ENCODE measurements at places on chromosomes 4 and X.

DNA sequence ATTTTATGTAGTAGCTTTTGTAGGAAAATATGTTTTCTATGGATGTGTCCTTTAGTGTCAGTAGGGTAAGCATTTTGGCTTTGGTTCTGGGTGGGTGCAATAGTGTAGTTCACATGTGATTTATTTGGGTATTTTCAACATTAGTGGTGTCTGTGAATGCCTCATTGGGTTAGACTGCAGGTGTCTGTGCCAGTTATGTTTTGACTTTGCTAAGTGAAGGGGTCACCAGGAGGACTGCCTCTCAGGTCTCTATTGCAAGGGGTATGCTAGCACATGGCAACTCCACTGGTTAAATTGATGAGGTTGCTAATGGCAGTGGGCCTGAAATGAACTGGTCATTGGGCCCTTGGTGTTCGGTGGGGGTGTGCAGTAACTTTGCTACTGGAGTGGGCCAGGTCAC lies 467.1 kb downstream of the NAF1 start:
- DNase-seq, result no peak

- no peak for DNase-seq
Observed at GRCh38 chr4:37439809-37440474, 195.4 kb downstream of the NWD2 start.

- DNase-seq, result no peak
Observed at GRCh38 chr4:27916452-27917184, 1056.0 kb downstream of the STIM2 start.

- no peak for DNase-seq
Observed at GRCh38 chr4:42167709-42168108, 15.3 kb upstream of the BEND4 start.

DNA sequence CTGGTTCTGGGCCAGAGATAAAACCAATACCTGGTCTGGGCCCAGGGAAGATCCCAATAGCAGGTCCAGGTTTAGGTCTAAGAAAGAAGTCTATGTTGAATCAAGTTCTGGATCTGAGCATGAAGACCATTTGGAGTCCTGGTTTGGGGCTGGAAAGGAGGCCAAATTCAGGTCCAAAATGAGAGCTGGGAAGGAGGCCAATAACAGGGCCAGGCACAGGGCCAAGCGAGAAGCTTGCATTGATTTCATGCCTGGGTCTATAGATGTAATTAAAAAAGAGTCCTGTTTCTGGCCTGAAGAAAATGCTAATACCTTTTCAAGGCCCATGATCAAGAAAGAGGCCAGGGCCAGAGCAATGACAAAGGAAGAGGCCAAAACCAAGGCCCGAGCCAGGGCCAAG lies 3.4 kb downstream of the GPRASP1 start:
- DNase-seq, result no peak

Measured in NCI-H446 (cell line).